Right renal pelvis (tissue), 4 donors: ENCODE measurements at places on chromosomes 5 and 9.

- no peak for DNase-seq
These were observed 3.8 kb downstream of the ARSI start for GRCh38 chr5:150298701-150299451.

DNA sequence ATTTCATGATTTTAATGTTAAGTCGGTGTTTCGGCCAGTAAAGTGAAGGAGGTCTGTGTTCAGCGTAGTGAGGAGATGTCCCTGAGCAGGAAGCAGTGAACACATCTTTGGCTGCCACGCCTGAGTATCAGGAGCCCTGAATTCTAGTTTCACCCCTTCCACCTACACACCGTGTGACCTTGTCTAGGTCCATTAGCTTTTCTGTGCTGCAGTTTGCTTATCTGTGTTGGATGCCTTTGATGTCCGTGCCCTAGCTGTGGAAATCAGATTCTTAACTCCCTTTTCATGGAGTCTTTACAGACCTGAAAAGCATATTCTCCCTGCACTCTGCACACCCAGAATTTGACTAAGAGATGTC, 601 bp downstream of the FBXO38 start:
- DNase-seq, result no peak

GRCh38 chr5:60514152-60514551, 185.8 kb downstream of the DEPDC1B start:
- no peak for DNase-seq

- DNase-seq, result no peak
These were observed 116.0 kb downstream of the GOLPH3 start for GRCh38 chr5:32058101-32058500.

DNA sequence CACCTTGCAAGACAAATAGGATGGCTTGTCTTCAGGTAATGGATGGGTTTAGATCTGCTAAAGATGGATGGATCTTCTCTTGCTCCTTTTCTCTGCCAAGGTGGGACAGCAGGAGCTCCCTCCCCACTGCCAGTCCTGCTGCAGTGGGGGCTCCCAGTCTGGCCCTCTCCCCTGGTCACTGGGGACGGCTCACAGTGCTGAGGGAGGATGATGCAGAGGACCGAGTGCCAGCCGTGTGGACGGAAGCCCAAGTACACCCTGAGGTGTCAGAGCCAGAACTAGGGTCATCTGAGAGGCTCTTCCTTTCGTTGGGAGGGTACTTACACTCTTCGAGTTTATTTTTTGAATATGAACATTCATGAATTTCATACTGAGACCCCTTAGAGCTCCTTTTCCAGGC, 5.7 kb downstream of the CCDC69 start:
- no peak for DNase-seq

DNA sequence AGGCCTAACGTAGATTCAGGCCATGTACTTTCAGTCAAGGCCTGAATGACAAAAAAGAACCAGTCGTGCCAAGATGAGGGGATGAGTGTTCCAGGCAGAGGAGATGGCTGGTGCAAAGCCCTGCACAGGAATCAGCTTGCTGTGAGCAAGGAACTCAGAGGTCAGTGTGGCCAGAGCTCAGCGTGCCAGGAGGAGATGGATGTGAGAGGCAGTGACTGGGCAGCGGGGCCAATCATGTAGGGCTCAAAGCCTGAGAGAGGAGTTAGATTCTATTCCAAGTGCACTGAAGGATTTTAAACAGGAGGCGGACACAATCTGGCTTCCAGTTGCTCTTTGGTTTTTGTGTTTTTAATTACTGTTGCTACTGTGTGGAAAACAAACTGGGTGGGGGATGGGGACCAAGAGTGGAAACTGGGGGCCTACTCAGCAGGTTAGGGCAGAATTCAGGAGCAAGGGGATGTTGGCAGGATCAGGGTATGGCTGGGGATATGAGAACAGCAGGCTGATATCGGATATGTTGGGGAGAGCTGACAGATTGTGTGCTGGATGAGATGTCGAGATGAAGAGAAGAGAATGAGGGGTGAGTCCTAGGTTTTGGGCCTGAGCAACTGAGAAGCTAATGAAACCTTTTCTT, 64.3 kb downstream of the ANGPTL2 start:
- DNase-seq, result no peak
